AG04450 (cell line): ENCODE measurements at places on chromosomes 11 and 22.

GRCh38 chr22:45444168-45444567 lies 30.7 kb downstream of the RIBC2 start:
- no peak for DNase-seq

GRCh38 chr11:131064373-131064991 lies 148.2 kb upstream of the SNX19 start:
- DNase-seq, result peak; percentile 55

DNA sequence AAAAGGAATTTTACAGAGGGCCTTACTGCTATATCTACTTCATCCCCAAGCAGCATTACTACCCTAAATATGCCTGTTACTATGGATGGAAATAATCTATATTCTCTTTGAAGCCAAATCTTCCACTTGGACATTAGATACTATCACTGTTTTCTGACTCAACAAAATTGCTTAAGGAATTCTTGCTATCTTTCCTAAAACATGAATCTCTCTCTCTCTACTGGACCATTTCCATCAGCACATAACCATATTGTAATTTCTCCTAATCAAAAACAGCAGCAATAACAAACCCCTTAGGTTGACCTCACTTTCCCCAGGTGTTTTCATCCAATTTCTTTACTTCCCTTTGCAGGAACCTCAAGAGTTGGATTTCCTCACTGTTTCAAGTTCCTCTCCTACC lies 67.9 kb upstream of the BLID start:
- no peak for DNase-seq

DNA sequence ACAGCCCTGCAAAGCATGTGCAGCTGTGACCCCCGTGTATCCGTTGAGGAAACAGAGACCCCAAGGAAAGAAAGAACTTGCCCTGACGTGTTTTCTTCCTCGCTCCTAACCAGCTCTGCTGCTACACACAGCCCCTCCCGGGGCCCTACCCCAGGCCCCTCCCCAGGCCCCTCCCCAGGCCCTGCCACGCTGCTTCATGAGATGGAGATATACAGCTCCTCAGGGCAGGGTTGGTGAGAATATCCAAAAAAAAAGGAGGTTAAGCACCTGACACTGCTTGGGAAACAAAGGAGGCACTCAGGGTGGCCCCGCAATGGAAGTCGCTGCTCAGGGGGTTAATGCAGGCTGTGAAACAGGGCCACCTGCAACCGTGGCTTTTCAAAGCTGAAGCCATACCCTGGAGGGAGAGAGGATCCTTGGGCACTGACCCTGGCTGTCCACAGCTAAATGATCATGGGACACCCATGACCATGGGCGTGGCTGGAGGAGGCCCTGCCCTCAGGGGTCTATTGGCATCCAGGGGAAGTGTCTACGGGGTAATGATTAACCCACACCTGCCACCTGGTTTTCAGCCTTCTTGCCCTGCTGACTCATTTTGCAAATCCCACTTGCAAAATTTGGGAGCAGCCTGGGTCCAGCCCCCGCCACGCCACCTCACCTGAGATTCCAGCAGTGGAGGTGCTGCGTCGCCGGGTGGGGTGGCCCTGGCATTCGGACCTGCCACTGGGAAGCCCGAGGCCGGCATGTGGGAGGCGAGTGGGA lies 112.1 kb upstream of the ANO1 start:
- no peak for DNase-seq

- peak; percentile 36 for DNase-seq
Observed at GRCh38 chr22:42261296-42261695, 9.2 kb downstream of the TCF20 start.

- no peak for DNase-seq
Observed at GRCh38 chr22:47543447-47543846, 781.0 kb downstream of the TBC1D22A start.

- no peak for DNase-seq
Observed at GRCh38 chr11:64710418-64711137, 12.4 kb downstream of the NRXN2 start.

DNA sequence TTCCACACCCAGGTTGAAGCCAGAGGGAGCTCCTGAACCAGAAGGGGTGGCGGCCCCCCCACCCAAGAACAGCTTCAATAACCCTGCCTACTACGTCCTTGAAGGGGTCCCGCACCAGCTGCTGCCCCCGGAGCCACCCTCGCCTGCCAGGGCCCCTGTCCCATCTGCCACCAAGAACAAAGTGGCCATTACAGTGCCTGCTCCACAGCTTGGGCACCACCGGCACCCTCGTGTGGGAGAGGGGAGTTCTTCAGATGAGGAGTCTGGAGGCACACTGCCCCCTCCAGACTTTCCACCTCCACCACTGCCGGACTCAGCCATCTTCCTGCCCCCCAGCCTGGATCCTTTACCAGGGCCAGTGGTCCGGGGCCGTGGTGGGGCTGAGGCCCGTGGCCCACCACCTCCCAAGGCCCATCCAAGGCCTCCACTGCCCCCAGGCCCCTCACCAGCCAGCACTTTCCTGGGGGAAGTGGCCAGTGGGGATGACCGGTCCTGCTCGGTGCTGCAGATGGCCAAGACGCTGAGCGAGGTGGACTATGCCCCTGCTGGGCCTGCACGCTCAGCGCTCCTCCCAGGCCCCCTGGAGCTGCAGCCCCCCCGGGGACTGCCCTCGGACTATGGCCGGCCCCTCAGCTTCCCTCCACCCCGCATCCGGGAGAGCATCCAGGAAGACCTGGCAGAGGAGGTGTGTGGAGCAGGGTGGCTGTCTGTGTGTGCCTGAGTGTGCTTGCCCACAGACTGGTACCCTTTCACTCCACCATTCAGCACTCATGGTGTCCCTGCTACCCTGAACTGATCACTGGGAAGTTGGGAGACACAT lies 6.7 kb downstream of the PHOX2A start:
- no peak for DNase-seq

DNA sequence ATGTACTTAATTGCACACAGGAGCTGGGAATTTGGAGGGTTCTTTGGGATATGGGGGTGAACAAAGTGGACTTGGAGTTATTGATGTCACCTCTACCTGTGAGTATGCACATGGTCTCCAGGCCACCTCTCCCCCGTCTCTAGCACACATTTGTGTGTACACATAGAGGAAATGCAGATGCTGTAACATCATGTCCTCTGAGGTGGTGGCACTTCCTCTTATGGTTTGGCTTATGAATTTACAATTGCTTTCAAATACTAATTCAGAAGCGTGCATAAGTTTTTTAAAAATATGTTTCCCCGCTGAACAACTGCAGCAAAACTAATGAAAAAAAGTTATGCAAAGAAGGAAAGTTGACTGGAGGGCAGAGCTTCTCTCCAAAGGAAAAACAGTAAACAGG lies 152.0 kb upstream of the TENM4 start:
- no peak for DNase-seq

DNA sequence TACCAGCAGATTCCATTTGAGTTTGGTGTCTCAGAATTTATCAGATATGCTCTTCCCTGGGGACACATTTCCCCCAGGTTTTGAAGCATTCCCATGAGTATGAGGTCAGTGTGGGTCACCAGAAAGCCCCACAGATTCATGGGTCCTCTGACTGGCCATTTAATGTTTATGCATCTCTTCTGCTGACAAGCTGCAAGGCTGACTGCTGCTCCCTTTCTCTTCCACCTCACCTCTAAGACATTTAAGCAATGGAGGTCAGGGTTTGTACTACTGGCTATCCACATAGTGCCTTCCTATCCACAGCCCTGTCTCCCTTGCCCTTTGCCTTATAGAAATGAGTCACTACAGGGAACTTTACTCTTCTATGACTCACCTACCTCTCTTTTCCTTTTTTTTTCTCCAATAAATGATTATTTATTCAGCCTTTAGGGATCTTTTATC lies 106.0 kb upstream of the TIMP3 start:
- DNase-seq, result peak; percentile 55

DNA sequence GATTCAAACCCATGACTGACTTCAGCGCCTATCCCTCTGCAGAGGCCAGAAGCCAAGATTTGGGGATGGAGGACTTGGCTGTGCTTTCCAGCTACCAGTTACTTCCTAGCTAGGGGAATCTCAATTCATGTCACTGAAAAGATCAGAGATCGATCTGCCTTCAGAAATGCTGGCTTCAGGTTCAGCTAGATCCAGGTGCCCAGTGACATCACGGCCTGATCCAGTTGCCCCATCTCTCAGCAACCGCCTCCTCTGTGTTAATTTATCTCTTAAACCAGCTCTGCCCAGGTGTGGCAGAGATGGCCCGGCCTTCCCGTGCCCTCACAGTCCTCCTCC lies 24.2 kb downstream of the CYTH4 start:
- no peak for DNase-seq

GRCh38 chr22:42906605-42907348 lies 49.7 kb upstream of the ARFGAP3 start:
- DNase-seq, result no peak

DNA sequence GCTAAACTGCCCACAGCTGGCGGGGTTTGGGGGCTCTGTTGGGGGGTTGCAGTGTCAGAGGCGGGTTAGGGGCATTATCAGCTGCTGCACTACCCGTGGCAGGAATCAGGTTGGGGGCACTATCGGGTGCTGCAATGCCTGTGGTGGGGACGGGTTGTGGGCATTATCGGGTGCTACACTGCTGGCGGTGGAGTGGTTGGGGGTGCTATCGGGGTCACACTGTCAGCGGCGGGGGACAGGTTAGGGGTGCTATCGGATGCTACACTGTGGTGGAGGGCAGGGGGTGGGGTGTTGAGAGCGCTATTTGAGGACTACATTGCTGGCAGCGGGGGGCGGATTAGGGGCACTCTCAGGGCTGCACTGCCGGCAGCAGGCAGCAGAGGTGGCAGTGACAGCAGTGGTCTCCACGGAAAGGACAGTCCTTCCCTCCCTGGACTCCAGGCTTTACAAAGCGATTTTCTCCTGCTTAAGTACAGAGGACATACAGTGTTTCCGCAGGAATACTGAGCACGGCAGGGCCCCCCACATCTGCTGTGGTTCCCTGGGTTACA lies 119.5 kb upstream of the VPREB1 start:
- DNase-seq, result no peak

- no peak for DNase-seq
Observed at GRCh38 chr11:87529486-87529885, 491.8 kb downstream of the TMEM135 start.

GRCh38 chr11:45347348-45348082 lies 61.4 kb upstream of the SYT13 start:
- no peak for DNase-seq
